Activated CD4-positive, alpha-beta T cell treated with anti-CD3 and anti-CD28 coated beads, Interleukin-2, amount 10 ng/mL, durations not matched to agents 7 days and 5 days (primary cell): ENCODE measurements at places on chromosomes 16 and 17. TPM values are rescaled to one million over a fixed set of nuclear protein-coding genes. Genes with fewer than 3 reads are reported as not detected.

DNA sequence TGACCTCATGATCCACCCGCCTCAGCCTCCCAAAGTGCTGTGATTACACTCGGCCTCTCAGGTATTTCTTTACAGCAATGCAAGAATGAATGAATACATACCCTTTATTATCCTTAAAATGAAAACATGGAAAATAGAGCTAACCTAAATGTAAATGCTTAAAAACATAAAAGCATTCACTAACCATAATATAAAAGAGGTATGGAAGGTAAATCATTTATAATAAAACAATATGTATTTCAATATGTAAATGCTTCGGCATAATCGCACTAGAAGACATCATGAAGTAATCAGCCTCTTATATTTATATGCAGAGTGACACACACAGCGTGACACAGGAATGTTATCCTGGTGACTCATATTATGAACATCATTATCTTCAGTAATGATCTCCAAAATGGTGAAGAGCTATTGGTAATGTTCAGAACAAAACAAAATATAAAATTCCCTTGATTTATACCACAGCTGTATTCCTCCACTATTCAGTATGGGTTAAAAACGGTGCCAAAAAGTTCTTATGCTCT lies 53.9 kb downstream of the AIPL1 start:
- no peaks in the 10 kb centered on the region for H3K36me3 ChIP-seq
- H3K27me3 ChIP-seq: peaks cover 4% of the 10 kb centered on the region
- no peak overlapping the region for H3K4me3 ChIP-seq
- no peak overlapping the region for H3K27ac ChIP-seq

- peaks cover 26% of the 10 kb centered on the region for H3K4me1 ChIP-seq
- H3K36me3 ChIP-seq: peaks cover 4% of the 10 kb centered on the region
- no peak overlapping the region for H3K4me3 ChIP-seq
- H3K27me3 ChIP-seq: peaks cover 48% of the 10 kb centered on the region
Measured at GRCh38 chr16:66950437-66950836, 10.6 kb upstream of the CES3 start.

- peaks cover 6% of the 10 kb centered on the region for H3K4me1 ChIP-seq
- no peaks in the 10 kb centered on the region for H3K36me3 ChIP-seq
- H3K27ac ChIP-seq: no peak overlapping the region
- peaks cover 15% of the 10 kb centered on the region for H3K27me3 ChIP-seq
Measured at GRCh38 chr16:89002851-89003830, 26.1 kb upstream of the CBFA2T3 start.

DNA sequence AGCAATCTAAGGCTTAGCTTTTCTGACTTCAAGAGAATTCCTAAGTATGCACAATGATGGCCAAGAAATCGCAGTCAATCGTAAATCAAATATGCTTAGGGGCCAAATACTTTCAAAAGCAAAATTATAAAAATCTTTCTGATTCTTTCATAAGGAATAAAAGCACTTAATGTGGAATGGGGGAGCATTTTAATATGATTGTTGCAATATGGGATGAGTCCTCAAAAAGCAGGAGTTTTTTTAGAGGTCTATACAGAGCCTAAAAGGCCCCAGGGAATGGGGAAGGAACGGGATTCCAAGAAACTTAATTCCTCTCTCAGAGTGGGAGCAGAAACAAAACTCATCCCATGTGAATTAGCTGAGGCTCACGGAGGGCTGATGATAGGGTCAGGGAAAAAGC lies 14.7 kb upstream of the SLC39A11 start:
- H3K36me3 ChIP-seq: no peaks in the 10 kb centered on the region
- no peak for DNase-seq
- no peaks in the 10 kb centered on the region for H3K4me1 ChIP-seq
- H3K4me3 ChIP-seq: no peak overlapping the region

DNA sequence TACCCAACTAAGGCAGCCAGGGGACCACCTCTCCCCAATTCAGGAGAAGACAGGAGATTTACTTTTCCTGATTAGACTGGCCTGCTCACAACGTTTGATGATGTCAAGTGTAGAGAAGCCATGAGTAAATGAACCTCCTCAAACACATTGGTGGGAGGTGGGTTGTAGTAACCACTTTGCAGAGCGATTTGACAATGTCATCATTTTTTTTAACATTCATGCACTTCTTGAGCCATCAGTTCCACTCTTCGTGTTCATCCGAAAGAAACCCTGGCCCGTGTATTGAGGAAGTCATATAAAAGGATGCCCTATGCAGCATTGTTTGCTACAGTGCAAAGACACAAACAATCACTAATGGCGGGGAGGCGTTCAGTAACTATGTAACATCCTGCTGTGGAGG lies 5.5 kb upstream of the KRT19 start:
- H3K4me3 ChIP-seq: no peak overlapping the region
- H3K4me1 ChIP-seq: no peaks in the 10 kb centered on the region
- DNase-seq: no peak
- H3K27ac ChIP-seq: no peak overlapping the region

- H3K4me1 ChIP-seq: peaks cover 8% of the 10 kb centered on the region
- H3K27ac ChIP-seq: no peak overlapping the region
- no peak overlapping the region for H3K4me3 ChIP-seq
Measured at GRCh38 chr17:14157822-14158221, 78.8 kb downstream of the CDRT15 start.

Gene SLC5A11
- not detected for total RNA-seq

DNA sequence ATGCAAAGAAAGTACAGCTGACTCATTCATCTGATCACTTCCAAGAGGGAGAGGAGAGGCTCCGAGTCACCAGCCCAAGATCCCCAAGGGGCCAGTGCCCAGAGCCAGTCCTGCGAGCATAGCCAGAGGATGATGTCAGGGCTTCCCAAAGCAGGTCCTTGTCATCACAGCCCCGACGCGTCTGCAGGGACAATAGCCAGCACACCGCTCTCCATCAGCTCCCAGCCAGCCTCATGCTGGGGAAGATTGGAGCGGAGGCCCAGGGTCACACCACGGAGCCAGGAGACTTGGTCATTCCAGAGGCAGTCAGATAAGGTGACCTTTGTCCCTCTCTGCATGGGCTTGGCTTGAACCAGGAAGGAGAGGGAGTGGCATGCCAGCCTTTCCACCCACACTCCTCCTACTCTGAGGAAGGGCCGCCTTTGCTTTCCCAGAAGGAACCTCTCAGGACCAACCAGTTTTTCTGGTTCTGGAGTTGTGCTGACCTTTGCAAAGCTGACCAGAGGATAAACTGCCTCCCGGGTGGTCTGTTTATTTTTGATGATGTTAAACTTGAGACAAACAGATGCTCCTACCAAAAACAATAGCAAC lies 58.3 kb upstream of the ARHGAP44 start:
- H3K27me3 ChIP-seq: no peaks in the 10 kb centered on the region
- H3K36me3 ChIP-seq: no peaks in the 10 kb centered on the region
- no peak overlapping the region for H3K4me3 ChIP-seq
- no peaks in the 10 kb centered on the region for H3K4me1 ChIP-seq
- no peak for DNase-seq
- H3K27ac ChIP-seq: no peak overlapping the region

DNA sequence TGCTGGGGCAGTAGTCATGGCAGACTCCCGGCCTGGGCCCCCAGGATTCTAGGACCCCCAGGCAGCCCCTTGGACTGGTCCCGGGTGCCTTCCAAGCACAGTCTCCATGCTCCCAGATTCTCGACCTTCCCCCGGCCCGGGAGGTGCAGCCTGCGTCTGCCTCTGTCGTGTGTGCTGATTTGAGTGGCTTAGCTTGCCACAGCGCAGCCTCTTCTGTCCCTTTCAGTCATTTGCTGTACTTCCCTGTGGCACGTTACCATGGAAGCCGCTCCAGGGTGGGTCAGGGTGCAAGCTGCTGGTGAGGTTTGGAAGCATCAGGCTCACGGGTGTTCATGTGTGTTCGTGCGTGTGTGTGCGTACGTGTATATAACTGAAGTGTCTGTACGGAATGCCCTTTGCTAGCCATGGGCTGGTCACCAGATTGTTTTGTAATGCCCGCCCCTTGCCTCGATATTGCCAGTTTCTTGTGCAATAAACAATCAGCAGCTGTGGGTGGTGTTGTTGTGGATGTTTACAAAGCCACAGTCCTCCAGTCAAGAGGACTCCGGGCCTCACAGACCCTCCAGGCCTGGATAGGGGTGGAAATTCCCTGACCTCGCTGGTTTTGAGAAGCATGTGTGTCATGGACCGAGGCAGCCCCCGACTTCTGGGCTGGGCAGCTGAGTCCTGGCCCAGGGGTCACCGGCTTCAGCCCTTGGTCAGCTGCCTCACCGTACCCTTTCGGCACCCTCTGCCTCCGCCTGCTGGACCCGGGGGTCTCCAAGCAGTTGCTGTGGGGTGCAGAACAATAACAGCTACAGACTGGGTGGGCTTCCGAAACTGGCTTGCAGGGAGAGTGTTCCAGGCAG lies 9.7 kb upstream of the CLEC18A start:
- no peaks in the 10 kb centered on the region for H3K4me1 ChIP-seq
- no peak for DNase-seq
- H3K27ac ChIP-seq: no peak overlapping the region
- no peaks in the 10 kb centered on the region for H3K27me3 ChIP-seq
- peaks cover 7% of the 10 kb centered on the region for H3K36me3 ChIP-seq
